ENCODE measurements at places on chromosomes 3 and 15.

DNA sequence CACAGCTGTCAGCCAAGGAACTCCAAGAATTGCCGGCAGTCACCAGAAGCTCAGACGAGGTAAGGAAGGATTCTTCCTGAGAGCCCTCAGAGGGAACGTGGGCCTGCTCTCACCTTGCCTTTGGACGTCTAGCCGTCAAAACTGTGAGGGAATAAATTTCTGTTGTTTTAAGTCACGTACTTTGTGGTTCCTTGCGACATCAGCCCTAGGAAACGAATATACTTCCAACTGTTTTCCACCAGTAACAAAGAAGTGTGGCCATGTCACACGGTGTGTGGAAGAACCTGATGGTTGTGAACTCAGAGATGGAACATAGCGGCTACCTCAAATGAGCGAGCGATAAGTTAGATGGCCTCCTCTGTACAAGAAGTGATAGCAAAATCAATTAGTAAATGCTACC lies 41.0 kb upstream of the B3GNT5 start:
- no peak for DNase-seq

GRCh38 chr3:64441861-64442260 lies 216.6 kb upstream of the PRICKLE2 start:
- DNase-seq = no peak

DNA sequence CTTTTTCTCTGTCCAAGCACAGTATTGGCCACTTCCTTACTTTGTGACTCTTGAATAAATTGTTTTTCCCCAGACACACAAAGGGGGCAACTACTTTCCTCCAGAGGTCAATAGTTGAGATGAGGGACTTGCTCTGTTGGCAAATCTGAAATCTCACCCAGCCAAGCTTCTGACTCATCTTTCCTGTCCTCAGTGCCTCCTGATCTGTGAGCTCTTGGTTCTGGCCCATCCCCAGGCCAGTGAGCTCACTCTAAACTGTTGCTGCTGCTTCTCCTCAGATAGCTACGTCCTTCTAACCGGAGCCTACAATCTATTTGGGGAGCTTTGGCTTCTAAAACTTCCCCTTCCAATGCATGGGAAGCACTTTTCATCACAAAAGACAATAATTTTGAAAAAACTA lies 50.0 kb upstream of the NMD3 start:
- DNase-seq = peak; percentile 82

DNA sequence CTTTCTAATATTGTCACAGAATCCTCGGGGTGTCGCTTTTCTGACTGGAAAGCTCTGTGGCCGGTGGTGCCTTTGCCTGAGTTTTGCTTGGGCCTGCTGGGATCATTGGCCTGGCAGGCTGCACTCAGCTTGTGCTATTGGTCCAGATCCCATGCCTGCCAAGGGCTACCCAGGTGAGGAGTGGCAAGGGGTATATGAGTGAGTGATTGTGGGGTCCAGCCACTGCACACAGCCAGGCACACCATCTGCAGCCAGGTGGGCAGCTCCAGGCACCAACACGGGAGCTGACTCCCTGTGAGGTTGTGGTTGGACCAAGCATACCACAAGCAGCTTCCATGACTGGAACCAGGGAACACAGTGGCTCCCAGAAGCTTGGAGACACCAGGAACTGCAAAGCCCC lies 557.2 kb downstream of the SI start:
- no peak for DNase-seq

GRCh38 chr15:25891081-25891480 lies 28.0 kb upstream of the ATP10A start:
- DNase-seq = no peak

- DNase-seq = peak; percentile 70
These were observed 330.2 kb downstream of the EPHB1 start for GRCh38 chr3:135125171-135125801.

DNA sequence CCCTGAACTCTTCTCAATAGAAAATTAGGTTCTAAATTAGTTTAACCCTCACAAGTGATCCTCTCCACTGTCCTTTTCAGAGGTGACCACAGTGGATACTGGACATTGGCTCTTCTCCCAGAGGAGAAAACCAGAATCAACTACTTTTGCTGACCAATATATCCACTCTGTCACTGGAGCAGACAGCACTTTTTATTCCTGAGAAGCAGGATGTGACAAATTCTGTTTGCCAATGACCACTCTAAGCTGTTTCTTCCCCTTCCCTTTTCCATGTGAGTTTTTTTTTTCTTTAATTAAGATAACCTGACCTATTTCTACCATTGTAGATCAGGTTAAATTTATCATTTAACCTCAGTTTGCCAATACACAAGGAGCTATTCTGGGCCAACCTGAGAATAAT lies 79.7 kb upstream of the ZNF280D start:
- no peak for DNase-seq

DNA sequence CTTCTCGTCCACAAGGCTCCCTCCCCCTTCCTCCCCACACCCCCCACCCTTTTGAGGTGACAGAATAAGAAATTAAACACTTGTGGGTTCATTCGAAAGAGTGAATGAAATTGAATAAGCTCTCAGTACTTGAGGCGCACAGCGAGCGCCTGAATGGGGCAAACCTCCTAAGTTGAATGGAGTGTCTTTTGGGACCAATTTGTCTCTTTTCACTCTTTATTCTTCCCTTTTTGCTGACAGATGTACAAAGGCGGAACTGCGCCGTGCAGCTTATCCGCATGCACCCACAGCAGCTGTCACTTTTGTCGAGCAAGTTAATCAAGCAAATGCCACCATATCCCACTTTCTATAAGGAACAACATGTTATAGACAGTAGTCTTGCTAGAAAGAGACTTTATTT lies 47.9 kb upstream of the FEZF2 start:
- no peak for DNase-seq

Measured in GM03348 (cell line).